ENCODE measurements at places on chromosomes 11 and 22. TPM values are rescaled to one million over a fixed set of nuclear protein-coding genes. Genes with fewer than 3 reads are reported as not detected.

DNA sequence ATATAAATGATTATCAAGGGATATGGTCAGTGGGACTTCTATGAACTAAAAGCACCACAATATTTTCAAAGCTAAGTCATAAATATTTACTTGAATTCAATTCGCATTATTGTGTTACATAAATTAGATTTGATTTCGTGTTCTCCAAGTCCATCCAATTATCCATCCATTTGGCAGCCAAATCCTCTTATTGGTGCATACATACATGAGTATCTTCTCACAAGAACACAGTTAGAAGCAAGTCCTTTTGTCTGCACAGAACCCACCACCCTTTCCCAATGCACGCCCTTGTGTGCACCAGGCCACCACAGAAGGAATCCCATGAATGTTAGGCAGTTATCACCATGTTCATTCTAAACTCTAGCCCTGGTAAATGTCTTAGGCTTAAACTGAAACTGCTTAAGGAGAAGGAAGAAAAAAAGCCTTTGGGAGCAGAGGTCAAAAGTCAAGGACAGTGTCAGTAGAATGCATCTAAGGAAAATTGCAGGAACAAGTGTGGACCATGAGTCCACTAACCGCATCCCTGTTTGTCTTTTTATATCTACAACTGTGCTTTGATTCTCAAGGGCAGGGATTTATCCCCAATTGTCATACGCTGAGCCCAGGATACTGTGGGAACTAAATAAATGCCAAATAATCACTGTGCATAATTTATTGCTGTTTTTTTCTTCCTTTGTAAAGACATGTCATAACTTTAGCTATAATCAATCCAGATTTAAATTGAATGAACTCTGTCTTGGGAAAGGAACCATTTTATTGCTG lies 108.2 kb upstream of the DDI1 start:
- DNase-seq = no peak

- no peak for DNase-seq
Measured at GRCh38 chr11:94010136-94010535, 11.0 kb upstream of the HEPHL1 start.

DNA sequence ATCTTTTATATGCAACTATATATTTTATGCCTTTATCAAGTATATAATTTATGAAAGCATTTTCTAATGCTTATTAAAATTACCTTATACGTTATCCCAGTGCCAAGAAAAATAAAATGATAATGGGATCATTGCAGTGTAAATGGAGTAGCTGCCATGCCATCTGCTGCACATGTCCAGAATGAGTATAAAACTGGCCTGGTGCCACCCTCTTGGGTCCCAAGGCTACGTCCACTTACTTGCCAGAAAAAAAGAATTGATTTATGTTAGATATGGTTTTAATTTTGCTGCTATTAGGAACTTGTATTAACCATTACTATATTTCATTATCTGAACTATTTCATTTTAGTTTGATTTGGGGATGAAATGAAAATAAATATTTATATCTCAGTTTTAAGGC lies 1127.1 kb upstream of the CNTN5 start:
- DNase-seq = no peak

GRCh38 chr22:20937031-20937793 lies 20.0 kb downstream of the CRKL start:
- DNase-seq = no peak

DNA sequence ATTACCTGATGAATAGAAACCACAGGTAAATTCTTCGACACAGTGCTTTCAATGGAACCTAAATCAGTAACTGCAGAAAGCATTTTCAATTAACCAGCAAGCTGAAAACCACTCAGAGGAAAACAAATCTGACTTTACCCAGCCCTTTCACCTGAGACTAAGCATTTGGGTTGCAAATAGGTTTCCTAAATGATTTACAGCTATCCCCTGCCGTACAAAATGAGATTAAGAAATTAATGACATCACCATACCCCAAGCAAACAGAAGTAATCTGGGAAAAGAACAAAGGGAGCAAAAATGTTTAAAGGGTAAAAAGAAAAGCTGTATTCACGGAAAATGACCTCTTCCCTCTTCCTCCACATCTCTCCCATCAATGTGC lies 584 bp downstream of the NOX4 start:
- no peak for DNase-seq

GRCh38 chr11:70024036-70024772 lies 53.9 kb upstream of the ANO1 start:
- no peak for DNase-seq

DNA sequence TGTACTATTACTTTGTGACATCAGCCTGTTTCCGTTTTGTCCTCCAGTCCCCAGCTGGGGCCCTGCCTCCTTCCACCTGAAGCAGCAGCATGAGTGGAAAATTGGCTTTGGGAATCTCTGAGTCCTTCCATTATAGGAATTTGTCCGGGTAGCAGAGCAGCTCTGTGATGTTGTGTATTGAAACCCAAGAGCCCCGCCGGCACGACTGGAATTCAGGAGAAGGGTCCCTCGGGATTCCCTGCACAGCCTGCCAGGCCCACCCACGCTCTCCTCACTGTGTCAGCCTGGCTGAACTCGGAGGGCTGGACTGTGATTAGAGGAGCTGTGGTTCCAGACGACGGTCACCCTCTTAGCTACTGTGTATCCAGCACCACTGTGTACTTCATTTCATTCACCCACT lies 18.8 kb upstream of the TSPAN18 start:
- DNase-seq = no peak

- DNase-seq = no peak
Measured at GRCh38 chr11:127379686-127380085, 379.1 kb upstream of the KIRREL3 start.

DNA sequence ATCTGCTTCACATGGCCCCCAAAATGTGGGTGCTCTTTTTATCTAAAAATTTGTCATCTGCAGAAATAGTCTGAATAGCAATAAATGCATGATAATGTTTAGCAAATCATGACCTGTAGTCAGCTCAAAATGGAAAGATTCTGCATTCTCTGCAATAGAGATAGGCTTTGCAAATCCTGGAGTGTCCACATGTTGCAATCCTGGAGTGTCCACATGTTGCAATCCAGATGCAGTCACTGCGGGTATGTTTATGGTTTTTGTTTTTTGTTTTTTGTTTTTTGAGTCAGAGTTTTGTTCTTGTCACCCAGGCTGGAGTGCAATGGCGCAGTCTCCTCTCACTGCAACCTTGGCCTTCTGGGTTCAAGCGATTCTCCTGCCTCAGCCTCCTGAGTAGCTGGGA lies 20.2 kb upstream of the LRRC32 start:
- DNase-seq = no peak

GRCh38 chr11:12195768-12196167 lies 85.4 kb downstream of the MICAL2 start:
- DNase-seq = no peak

DNA sequence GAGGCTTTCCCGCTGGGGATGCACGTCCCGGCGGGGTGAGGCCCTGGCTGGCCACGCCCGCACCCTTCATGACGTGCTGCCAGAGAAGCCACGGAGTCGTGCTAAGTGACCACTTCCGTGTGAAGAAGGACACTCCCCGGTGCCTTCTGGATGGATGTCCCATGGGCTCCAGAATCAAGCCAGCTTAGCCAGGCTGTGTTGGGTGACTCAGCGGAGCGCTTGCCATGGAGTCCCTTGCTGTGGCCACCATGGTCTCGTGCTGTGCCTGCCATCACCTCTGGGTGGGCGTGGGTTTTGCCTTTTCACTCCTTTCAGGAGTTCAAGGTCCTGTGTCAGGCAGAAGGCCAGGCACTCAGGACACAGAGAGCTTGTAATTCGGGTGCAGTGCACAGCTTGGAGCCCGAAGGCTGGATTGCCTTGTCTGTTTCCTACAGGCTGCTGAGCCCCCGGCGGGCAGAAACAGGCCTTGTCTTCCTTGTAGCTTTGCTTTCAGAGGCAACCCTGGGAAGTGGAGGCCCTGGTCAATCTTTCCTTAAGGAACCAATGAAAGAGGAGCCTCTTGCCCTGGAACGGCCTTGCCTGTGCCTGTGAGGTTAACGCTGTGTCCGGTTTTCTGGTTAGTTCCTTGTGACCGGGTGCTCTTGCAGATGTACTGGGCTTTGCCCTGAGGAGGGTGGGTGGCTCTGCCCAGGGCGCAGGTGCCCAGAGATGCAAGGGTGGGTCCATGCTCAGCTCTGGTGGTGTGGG lies 268.6 kb downstream of the TBC1D22A start:
- no peak for DNase-seq

GRCh38 chr11:71568704-71569349 lies 3.5 kb downstream of the KRTAP5-10 start:
- DNase-seq = no peak

GRCh38 chr11:34331329-34331728 lies 26.5 kb downstream of the ABTB2 start:
- DNase-seq = no peak

GRCh38 chr22:43375951-43376455 lies 32.8 kb upstream of the SCUBE1 start:
- DNase-seq = no peak

GRCh38 chr11:119015054-119015611 lies 3.0 kb downstream of the RPS25 start:
- DNase-seq = no peak

- DNase-seq = no peak
Measured at GRCh38 chr11:113472471-113472870, 2.7 kb downstream of the DRD2 start.

DNA sequence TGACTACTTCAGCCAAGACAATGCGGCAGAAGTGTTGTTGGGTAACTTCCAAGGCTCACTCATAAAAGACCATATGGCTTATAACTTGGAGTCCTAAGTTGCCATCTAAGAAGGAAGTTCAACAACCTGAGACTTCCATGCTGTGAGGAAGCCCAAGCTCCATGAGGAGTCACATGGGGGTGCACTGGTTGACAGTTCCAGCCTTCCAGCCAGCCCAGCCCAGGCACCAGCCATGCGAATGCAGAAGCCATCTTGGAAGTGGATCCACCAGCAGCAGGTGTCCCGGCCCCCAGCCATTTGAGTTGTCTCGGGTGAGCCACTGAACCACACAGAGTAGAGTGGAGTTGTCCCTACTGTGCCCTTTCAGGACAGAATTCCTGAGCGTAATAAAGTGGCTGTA lies 32.8 kb upstream of the WNT7B start:
- no peak for DNase-seq

DNA sequence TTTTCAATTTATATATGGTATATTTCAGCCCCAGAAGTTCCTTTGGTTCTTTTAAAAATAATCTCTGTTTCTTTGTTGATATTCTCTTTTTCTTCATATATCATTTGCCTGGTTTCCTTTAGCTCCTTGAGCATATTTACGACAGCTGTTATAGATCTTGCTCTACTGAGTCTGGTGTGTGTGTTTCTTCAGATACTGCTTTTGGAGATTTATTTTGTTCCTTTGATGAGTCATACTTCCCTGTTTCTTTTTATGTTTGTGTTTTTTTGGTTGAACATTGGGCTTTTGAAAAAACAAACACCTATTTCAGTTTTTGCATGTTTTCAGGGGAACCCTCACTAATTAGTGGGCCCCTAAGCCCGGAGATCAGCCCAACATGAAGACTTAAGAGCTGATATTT lies 23.3 kb downstream of the GLB1L2 start:
- no peak for DNase-seq

- no peak for DNase-seq
Measured at GRCh38 chr22:47377926-47378560, 615.6 kb downstream of the TBC1D22A start.

DNA sequence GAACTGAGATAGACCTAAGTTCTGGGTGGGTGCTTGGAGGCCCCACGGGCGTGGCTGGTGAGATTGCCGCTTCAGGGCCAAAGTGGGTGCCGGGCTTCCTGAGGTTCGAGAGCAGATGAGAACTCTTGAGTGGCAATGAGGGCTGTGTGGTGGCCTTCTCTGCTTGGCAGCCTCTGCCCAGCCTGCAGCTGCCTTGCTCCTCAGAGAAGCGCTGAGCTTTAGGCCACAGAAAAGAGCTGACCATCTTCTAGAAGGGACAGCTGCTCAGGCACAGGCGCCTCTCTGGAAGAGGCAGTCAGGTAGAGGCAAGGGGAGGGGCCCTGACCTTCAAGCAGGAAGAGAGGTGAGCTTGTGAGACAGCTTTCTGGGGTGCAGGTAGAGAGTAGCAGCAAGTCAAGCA lies 72.8 kb downstream of the MED15 start:
- DNase-seq = no peak

GRCh38 chr11:113998574-113998973 lies 23.7 kb downstream of the HTR3A start:
- DNase-seq = no peak

DNA sequence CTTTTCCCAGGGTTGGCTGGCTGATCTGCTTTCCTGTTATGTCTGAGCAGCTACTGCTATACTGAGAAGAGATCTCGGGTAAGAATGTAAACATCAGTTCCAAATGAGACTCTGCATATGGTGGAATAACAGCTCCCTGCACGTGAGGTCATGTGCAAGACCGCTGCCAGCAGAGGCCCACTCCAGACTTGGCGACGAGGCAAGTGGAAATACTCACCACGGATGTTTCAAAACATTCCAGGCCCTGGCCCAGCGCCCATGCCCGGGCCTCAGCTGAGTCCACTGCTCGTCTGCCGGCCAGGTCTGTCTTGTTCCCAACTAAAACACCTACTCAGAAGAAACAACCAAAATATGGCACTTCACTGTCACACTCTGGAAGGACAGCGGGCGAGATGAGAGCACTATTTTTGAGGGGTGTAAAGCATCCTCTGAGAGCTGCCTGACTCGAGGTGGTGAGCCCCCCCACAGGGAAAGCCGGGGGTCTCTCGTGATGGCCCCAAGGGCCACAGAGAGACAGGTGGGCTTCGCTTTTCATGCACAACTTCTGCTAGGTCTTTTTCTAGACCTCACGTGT lies 13.1 kb downstream of the IFT27 start:
- no peak for DNase-seq

DNA sequence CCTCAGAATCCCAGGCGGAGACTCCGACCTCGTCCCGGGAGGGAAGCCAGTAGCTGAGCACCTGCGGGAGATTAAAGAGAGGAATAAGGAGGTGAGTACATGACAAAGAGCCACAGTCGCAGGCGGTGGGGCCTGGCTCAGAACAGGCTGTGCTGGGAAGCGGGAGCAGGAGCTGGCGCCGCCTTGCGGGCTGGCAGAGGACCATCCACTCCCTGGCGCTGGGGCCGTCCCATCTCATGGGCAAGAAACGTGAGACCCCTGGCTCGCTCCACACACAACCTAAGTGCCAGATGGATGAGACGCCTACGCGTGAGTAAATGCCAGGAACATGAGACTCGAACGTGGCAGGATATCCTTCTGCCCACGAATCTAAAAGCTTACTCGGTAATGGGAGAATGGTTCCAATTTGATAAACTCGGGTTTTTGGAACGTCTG lies 6.3 kb downstream of the CEND1 start:
- DNase-seq = no peak

The SYT9 gene
- total RNA-seq = 0.46 TPM

The SLC22A9 gene
- not detected for total RNA-seq

The PRG2 gene
- not detected for total RNA-seq

The INS gene
- not detected for total RNA-seq

The IPO7 gene
- total RNA-seq = 57.5 TPM

The SERGEF gene
- total RNA-seq = 22.4 TPM

The TUBA8 gene
- total RNA-seq = 0.22 TPM

The AQP11 gene
- total RNA-seq = 0.58 TPM

The MAPK11 gene
- 5.4 TPM for total RNA-seq

The TTC36 gene
- total RNA-seq = 1.6 TPM

The FDXACB1 gene
- total RNA-seq = 3.8 TPM

The TRIM48 gene
- not detected for total RNA-seq

The RAB36 gene
- 3.5 TPM for total RNA-seq

The SCT gene
- total RNA-seq = not detected

The MAPK8IP2 gene
- total RNA-seq = 0.43 TPM
